AG09309 (cell line): ENCODE measurements at places on chromosomes 5 and 9.

DNA sequence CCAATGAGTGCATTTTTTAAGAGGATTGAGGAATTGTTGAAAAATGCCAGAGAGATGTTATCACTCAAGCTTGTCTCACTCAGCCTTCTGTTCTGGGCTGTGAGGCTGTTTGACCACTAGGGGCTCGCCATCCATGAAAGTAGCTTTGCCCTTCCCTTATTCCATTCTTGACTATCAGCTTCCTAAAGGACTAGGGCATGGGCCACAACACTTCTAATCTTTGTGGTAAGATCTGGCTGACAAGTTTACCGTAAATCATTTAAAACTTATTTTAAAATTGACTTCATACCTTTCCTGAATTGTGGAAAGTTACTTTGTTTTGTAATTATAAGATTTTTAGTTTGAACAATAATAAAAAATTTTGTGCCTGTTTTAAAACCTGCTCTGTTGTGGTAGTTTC is 49.5 kb downstream of the TJP2 start:
- no peak for DNase-seq

DNA sequence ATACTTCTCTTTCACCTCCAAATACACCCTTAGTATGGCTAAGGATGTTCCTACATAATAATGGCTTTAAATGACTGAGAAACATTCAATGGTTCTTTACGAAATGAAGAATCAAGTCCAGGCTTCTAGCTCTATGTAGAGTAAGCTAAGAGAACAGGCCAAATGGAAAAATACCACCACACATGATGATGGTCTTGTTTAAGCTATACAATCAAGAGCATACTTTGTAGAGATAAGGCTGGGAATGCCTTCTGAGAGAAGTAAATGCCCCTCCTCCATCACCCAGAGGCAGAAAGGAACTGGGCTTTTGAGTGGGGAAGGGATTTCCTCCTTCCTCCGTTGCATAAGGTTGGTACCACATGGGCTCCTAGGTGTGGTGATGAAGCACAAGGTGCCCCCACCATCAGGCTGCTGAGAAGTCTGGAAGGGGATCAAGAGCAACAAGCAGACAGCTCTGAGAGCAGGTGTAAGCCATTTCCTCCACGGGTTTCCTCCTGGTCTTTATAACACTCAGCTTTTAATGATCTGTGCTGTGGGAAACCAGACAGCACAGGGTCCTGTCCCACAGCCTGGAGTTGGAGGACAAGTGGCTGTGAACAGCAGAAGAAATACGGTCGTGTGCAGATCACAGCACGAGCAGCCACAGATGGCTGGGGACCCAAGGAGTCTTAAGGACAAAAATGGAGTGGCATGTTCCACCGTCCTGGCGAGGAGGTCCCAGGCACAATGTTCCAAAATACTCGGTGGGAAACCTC is 396.9 kb downstream of the CTNND2 start:
- DNase-seq, result no peak

- no peak for DNase-seq
Measured at GRCh38 chr5:41903382-41903891, 707 bp upstream of the RIMOC1 start.

GRCh38 chr9:20414150-20414549 is 208.1 kb downstream of the MLLT3 start:
- DNase-seq, result no peak

DNA sequence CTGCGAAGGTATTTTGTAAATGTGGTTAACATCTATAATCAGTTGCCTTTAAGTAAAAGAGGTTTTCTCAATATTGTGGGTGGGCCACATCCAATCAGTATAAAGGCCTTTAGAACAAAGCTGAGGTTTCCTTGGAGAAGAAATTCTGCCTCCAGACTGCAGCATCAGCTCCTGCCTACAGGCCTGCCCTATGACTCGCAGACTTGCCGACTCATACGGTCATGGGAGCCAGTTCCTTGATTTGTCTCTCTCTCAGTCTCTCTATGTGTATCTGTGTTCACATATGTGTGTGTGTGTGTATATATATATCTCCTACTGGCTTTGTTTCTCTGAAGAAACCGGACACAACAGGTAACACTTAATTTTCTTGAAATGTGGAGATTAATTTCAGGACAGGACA is 45.3 kb downstream of the SLC36A1 start:
- DNase-seq, result no peak

DNA sequence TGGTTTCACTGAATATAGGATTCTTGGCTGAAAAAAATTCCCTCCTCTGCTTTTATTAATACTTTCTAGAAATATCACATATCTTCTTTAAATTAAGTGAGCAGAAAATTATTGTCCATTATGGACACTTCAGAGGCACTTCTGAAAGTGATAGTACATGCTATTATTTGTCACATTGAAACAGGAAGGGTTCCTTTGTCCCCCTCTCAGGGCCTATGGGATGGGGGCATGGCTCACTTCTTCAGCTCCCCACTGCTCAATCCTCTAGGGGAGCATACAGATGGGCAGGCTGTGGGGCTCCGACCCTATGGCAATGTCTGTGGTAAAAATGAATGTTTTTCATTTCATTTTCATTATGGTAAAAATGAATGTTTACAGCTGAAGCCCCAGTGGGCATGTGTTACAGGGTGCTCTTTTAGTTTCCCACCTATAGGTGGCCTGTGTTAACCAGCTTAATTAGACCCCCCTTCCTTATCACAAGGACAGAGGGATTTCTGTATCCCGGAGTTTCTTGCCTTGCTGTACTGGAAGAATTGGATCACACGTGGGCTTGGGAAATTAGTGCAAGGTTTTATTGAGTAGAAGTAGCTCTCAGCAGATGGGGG is 1225.2 kb downstream of the PTPRD start:
- DNase-seq, result no peak
